ENCODE measurements at places on chromosomes 11 and 22. TPM values are rescaled to one million over a fixed set of nuclear protein-coding genes. Genes with fewer than 3 reads are reported as not detected.
A peak's percentile ranks its signal among the peaks of the same experiment; 100 is the strongest.

Gene APOA5
- total RNA-seq, result not detected

DNA sequence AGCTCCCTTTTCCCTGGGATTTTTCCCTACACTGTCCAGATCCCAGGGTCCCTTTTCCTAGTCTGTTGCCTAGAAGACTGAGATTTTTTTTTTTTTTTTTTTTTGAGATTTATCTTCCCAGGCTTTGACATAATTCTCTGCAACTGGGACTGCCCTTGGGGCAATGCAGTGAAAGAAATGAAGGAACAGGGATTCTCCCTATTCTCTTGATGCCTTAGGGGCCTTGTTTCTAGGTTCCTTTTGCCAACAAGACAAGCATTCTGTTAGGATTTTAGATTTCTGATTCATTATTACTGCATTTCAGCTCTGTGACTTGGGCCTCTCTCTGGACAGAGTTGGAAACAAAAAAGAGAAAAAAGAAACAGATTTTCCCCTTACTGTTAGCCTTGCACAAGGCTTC is 47.3 kb downstream of the QSER1 start:
- DNase-seq, result no peak

GRCh38 chr11:10455637-10456487 is 798 bp downstream of the AMPD3 start:
- peak; percentile 51 for DNase-seq

- no peak for DNase-seq
These were observed 30.5 kb upstream of the GCAT start for GRCh38 chr22:37777122-37777687.

Data from occipital lobe (tissue), 3 donors.